ENCODE measurements at places on chromosomes 1 and 21.
A peak's percentile ranks its signal among the peaks of the same experiment; 100 is the strongest.

DNA sequence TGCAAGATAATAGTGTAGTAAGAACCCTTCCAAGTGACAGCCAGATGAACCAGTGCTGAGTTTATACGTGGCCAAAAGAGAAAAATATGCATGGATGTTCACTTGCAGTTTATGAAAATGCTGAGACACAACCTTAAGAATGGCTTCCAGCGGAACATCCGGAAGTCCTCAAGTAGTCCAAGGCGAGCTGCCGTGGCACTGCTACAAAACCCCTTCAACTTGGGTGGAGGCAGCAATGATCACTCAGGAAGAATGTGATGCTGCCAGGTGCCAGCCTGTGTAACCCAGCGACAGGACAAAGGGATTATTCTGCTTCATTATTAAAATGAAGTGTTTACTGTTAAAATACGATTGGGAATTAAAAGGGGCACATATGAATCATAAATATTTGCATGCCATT, 179.6 kb downstream of the RUNX1 start:
- DNase-seq = no peak

GRCh38 chr1:233695901-233696300, 82.0 kb downstream of the KCNK1 start:
- no peak for DNase-seq

GRCh38 chr1:102500758-102501157, 504.0 kb upstream of the OLFM3 start:
- no peak for DNase-seq

GRCh38 chr1:31749785-31750735, 14.1 kb downstream of the ADGRB2 start:
- no peak for DNase-seq

- DNase-seq = no peak
These were observed 124.7 kb downstream of the RYR2 start for GRCh38 chr1:237166593-237167101.

GRCh38 chr1:109781806-109782205, 18.1 kb upstream of the EPS8L3 start:
- no peak for DNase-seq

GRCh38 chr1:56952501-56952900, 13.3 kb downstream of the C8B start:
- no peak for DNase-seq

GRCh38 chr1:234863551-234863971, 253.6 kb upstream of the IRF2BP2 start:
- no peak for DNase-seq

DNA sequence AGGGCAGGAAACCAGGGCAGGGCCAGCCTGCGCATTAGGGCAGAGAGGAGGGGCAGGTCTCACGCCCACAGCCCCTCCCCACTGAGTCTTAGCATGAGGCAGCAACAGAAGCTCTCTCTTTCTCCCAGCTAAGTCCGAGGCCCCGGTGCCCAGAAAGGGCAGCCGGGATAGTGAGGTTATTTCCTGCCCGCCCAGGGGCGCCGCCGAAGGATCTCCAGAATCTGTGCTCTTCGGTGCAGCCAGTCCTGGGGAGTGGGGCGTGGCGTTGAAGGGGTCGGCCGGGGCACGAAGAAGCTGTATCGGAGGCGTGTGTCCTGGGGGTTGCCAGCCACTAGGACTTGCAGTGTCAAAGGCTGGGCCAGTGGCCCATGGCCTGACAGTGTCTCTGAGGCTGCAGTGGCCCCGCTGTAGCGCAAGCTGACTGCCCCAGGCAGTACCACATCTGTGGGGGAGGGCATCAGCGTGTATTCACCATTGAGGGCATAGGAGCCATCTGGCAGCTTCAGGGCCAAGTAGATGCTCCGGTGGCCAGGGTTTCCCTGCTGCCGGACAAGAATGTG, 7.8 kb downstream of the ADAMTS4 start:
- DNase-seq = no peak

DNA sequence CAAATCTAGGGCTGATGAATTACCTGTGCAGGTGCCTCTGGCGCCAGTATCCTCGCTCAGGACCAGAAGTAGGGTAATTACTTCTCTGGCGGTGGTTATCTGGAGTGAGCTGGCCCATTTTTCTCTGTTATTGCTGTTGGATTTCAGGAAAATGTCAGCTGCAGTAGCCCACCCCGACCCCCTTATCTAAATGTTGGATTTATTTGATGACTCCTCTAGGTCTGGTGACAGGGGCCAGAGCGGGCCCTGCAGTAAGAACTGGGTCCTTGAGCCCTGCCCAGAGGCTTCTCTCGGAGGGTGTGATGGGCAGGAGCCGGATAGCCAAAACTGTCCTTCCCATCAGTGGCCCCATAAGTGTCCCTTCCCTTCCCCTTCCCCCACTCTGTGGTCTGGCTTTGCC, 384.3 kb downstream of the PTPRU start:
- DNase-seq = no peak

DNA sequence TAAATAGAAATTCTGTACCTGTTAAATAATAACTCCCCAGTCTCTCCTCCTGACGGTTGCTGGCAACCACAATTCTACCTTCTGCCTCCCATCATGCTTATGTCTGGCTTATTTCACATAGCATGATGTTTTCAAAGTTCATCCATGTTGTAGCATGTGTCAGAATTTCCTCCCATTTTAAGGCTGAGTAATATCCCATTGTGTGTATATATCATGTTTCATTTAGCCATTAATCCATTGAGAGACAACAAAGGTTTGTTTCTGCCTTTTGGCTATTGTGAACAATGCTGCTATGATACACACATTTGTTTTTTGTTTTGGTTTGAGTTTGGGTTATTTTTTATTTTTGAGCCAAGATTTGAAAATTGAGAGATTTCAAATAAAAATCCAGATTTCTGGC, 72.0 kb downstream of the LBR start:
- no peak for DNase-seq

- no peak for DNase-seq
These were observed 116.6 kb downstream of the LMX1A start for GRCh38 chr1:165239873-165240272.

GRCh38 chr1:167685844-167686243, 35.9 kb upstream of the MPZL1 start:
- DNase-seq = no peak

DNA sequence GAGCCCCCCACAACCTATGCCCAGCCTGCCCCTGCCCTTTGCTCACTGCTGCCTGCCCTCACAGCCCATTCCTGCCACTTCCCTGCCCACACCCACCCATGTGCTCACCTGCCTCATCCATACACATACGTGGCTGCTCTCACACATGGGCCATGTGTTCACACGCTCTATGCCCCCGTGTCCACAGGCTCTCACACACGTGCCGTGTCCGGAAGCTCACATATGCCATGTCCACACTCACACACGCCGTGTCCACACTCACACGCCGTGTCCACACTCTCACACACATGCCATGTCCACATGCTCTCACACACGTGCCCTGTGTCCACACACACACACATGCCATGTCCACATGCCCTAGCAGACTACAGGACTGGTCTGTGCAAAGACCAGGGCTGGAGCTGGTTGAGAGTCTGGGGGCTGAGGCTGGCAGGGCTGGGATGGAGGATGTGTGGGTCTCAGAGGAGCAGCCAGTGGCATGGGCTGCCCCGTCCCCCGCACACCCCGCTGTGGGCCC, 583 bp upstream of the RNF223 start:
- DNase-seq = no peak

DNA sequence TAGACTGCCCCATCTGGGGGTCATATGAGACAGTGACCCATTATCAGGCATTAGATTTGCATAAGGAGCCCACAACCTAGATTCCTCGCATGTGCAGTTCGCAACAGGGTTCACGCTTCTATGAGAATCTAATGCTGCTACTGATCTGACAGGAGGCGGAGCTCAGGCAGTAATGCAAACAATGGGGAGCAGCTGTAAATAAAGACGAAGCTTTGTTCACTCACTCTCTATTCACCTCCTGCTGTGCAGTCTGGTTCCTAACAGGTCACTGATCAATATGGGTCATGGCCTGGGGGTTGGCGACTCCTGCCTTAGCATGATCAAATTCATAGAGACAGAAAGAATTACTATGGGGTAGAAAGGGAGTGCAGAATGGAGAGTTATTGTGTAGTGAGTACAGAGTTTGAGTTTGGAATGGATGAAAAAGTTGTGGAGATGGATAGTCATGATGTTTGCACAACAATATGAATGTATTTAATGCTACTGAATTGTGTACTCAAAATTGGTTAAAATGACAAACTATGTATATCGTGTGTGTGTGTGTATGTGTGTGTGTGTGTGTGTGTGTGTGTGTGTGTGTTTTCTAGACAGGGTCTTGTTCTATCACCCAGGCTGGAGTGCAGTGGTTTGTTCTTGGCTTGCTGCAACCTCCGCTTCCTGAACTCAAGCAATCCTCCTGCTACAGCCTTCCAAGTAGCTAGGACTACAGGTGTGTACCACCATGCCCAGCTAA, 42.2 kb downstream of the BTF3L4 start:
- DNase-seq = no peak

GRCh38 chr1:100134872-100135271, 1.9 kb downstream of the TRMT13 start:
- peak; percentile 11 for DNase-seq

DNA sequence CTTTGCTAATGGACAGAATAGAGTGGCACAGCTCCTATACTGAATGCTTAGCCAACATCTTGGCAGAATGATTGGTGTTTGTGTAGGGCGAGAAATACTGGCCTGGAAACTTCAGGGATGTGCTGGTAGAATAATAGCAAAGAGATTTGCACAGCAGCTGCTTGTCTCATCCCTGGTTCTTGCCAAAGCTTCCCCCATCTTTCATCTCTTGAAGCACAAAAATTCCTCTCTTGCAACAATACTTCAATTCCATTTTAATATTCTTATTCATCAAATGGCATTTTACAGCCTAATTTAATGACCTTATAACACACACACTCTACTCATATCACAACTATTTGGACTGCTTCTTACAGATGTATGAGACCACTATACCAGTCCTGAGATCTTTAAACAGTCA, 37.7 kb downstream of the LHX8 start:
- DNase-seq = no peak

DNA sequence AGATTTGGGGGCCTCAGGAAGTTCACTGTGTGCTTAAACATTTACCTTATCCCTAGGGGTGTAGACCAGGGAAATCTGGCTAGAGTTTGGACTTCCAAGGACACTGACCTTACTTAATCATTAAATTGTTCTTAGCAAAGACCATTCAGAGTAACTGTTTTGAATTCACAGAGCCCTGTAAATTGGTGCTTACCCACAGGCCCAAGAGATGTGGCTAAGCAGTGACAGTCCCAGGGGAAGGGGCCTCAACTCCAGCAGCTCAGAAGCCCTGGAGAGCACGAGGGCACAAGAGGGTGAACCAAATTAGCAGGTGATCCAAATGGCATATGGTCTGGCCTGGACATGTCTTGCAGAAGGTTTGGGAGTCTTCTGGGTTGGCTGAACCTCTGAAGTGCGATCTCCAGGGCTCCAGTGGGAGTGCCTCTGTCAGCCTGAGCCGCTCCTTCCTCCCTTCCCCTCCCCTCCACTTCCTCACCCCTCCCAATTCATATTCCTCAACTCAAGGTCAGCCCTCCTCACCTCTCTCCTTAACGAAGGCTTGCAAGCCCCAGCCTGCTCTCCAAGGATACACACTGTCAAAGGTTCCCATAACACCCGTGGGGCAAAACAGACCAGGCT, 4.3 kb downstream of the PAQR7 start:
- DNase-seq = no peak

- DNase-seq = no peak
These were observed 1162.5 kb upstream of the PRMT6 start for GRCh38 chr1:105894006-105894405.

DNA sequence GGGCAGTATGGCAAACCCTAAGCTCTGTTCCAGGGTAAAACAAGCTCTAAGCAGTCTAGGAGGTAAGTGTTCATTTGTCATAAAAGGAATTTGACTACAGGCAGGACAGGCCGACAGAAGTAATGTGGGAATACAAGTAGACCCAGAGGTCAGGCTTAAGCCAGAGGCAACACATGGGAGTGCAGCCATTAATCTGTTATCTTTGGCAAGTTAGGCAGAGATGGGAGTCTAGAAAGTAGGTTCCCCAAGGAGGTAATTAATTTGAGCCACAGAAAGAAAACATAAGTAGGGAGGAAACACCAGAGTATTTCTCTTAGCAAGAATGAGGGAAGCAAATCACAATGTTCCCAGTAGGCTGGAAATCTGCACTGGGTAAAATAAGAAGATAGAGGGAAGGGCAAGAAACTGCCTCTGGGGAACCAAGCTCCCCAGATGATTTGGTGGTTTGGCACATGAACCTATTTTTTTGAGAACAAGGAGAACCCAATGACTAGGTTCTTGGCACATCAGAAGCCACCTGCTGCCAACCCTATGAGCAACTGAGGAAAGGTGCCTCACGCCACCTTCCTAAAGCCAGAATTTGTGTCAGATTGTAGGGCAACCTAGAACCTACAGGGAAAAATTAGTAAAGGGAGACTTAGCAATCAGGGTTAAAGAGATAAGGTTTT, 636.4 kb upstream of the PLXNA2 start:
- DNase-seq = no peak

DNA sequence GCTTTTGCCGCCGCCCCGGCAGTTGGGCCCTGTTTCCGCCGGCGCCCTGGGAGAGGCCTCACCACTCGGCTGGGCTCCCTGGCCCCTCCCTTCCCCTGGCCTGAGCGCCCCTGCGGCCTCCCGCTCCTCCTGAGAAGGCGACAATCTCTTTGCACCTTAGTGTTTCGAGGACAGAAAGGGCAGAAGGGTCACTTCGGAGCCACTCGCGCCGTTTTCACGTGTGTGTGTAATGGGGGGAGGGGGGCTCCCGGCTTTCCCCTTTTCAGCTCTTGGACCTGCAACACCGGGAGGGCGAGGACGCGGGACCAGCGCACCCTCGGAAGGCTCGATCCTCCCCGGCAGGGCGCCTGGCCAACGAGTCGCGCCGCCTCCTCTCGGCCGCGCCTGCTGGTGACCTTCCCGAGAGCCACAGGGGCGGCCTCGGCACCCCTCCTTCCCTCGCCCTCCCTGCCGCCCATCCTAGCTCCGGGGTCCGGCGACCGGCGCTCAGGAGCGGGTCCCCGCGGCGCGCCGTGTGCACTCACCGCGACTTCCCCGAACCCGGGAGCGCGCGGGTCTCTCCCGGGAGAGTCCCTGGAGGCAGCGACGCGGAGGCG, 432 bp upstream of the SIM2 start:
- DNase-seq = peak; percentile 22

- DNase-seq = no peak
These were observed 153.4 kb downstream of the PLA2G4A start for GRCh38 chr1:186982116-186982515.

DNA sequence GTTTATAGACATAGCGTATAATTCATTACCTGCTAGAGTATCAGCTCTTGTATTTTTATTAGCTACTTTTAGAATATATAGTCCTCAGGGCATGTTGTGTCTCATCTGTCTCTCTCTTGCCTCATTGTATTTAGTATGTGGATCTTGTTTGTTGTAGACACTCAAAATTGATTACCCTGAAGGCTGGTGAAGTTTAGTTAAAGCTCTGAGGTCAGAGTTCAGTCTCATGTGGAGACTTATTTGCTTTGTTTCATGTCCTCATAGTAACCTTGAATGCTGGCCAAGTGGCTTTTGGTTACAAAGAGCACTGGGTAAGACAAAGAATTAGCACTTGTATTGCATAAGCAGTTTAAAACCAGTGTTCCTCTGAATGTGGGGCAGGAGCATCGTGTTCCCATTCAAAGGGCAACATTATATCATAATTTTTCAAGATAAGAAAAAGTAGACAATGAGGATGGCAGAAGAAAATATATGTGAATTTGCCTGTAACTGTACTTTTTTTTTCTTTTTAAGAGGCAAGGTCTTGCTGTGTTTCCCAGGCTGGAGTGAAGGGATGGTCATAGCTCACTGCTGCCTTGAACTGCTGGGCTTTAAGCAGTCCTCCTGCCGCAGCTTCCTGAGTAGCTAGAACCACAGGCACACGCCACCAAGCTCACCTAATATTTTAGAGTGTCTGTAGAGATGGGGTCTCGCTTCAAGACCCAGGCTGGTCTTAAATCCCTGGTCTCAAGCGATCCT, 17.4 kb downstream of the CNST start:
- DNase-seq = no peak

Data from common myeloid progenitor, CD34-positive (primary cell).